Liver (tissue), 10 donors: ENCODE measurements at places on chromosomes 5 and 9. TPM values are rescaled to one million over a fixed set of nuclear protein-coding genes. Genes with fewer than 3 reads are reported as not detected.
A peak's percentile ranks its signal among the peaks of the same experiment; 100 is the strongest.

GRCh38 chr9:107650995-107651394 lies 161.4 kb upstream of the KLF4 start:
- DNase-seq, result no peak

DNA sequence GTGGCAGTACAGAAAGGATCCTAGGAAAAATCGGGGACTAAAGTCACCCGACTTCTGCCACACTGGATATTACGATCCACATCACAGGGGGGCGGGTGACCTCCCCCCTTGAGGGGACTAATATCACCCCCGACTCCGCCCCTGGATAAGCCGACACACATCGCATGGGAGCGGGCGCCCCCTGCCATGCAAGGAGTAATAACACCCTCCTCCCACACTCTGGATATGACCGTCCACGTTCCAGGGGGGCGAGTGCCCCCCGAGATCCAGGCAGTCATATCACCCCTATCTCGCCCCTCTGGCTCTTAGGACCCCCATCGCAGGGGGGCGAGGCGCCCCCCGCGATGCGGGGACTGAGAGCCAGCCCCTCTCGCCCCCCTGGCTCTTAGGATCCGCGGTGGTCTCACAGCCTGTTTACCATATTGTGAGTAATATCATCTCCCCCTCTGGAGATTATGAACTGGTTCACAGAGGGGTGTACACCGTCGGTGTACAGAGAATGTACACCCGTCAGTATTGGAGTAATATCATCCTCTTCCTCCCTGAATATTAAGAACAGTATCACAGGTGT lies 423.0 kb downstream of the DIRAS2 start:
- peak; percentile 36 for DNase-seq

DNA sequence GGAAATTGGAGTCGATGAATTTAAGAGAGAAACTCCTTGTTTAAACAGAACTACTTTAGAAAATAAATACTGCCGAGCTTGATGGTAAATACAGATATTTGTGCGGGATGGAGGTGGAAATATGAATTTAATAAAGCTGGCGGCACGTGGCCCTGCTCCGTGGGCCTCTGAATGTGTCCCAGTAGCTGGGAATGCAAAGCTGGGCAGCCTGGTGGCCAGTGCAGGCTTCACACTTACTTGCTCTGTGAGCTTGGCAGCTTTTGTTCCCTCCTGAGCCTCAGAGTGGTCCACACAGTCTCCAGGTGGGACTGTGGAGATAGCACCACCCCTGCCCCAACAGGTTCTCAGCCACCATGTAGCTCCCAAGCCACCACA lies 45.9 kb downstream of the BARX1 start:
- no peak for DNase-seq

DNA sequence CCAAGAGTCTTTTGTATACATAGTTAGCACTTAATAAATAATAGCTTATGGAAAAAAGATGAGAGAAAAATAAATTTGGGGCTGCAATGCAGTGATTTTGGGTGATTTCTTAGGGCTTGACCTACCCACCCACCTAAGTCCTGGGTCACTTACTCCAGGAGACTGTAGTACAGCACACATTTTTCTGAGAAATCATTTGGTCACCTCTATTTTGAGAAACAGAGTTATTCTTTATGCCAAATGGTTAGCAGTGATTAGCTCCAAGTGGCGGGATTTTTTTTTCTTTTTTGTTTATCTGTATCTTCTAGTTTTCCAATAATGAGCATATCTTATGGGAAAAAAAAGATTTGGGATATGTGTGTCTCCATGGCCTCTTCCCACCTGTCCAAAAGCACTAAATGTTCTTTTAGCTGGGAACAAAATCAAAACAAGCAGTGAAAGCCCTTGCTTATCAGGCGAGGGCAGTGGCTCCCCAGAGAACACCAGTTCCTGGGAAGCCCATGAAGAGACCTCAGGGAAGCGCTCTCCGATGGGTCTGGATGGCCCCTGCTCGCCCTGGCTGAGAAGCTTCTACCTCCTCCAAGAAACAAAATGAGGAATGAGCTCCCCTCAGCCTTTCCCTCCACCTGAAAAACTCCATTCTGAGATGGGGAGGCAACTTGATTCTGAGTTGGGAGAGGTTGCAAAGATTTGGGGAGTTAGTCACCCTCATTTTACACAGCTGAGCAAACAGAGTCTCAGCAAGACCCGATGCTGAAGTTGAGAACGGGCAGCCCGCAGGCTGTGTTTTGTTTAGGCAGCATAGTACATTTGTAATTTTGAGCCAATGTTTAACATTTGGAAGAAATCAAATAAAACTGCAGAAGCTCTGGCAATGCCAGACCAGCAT lies 69.9 kb downstream of the CYFIP2 start:
- DNase-seq, result no peak

SHISAL2B gene
- not detected for total RNA-seq

MYORG gene
- 26.6 TPM for total RNA-seq
